ENCODE measurements at places on chromosomes 1 and 21.
A peak's percentile ranks its signal among the peaks of the same experiment; 100 is the strongest.

DNA sequence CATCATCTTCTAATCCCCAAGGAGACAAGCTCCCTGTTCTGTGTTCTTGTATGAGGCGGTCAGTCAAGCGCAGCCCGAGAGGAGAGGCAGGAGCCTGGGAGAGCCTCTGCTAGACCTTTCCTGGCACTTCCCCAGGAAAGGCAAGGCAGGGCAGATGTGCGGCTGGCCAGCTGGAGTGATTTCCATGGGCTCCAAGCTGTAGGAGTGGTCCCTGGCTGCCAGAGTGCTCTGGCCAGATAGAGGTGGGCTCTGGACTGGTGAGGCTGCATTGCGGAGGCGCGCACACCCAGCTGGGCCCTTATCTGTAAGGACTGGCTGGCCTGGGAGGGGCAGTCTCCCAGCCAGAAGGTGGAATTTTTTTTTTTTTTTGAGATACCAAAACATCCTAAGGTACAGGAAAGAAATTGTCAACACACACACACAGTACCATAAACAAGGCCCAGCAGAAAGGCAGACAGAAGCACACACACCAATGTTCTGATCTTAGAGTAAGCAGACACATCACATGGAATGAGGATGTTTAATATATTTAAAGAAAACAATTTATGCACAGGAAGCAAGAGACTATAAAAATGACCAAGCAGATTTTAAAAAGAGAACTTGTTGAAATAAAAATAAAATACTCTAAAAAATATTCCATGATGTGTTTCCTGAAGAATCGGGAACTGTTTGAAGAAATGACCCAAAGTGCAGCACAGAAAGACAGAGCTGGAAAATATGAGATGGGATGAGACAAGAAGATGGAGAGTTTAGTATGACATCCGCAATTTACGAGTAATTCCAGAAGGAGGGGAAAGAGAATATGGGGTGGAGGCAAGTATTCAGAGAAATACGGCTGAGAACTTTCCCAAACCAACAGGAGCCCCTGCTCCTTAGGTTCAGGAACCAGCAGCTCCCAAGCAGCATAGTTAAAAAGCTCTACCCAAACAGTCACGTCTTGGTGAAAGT lies 13.4 kb downstream of the IBA57 start:
- DNase-seq: no peak

DNA sequence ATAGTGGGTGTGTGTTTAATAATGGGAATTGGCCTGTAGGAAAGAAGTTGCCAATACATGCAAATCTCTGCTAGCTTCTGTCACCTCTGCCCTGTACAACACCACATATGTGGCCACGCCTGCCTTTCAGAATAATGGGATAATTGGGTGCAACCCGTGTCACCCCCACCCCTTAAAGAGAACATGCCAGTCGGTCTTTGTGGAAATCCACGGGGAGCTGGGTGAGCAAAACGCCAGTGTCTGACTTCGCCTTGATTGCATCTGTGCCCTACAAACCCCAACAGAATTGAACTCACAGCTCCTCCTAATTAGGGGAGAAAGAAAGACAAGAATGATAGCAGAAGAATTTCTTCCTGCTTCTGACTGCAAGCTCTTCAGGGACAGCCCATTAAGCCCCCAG lies 6.4 kb upstream of the PLXNA2 start:
- DNase-seq: no peak

GRCh38 chr1:115240297-115240696 lies 97.8 kb downstream of the NGF start:
- DNase-seq: no peak

- no peak for DNase-seq
Observed at GRCh38 chr1:160488347-160489058, 34.6 kb downstream of the SLAMF6 start.

- peak; percentile 8 for DNase-seq
Observed at GRCh38 chr1:150464422-150464826, 22.8 kb upstream of the TARS2 start.

GRCh38 chr1:172167796-172168596 lies 252.5 kb upstream of the C1orf105 start:
- DNase-seq: no peak

DNA sequence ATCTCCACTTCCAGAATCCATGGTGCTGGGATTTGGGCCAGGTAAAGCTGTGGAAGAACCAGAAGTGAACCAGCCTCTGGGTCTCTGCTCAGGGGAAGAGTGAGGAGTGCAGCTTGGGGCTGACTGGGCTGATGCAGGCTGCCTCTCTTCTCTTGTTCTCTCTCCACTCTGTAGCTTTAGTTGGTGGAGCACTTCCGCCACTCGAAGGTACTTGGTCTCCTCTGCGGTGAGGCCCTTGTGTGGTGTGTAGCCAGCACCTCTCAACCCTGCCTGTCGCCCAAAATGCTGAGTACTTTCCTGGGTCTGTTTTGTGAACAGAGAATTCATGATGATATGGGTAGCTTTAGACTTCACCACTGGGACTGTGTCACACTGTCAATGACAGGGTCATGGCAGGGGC lies 63.2 kb downstream of the URB2 start:
- DNase-seq: no peak

DNA sequence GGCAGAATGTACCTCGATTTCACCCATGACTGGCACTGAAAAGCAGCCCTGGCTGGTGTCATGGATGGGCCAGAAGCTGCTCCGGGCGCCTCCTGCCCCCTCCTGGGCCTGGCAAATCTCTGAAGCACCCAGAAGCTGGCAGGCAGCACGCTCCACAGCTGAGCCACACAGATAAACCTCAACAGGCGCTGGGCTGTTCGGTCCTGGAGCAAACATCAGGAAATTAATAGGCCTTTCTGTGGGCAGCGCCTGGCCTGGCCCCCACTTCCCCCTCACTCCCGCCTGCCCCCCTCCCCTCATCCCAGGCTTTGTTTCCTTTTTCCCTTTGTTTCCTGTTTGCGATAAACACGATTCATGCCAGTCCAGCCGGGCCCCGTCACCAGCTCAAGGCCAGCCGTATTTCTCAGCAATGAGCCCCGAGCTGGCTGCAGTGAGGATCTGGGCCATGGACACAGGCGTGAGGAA lies 20.1 kb upstream of the DISP3 start:
- DNase-seq: no peak

DNA sequence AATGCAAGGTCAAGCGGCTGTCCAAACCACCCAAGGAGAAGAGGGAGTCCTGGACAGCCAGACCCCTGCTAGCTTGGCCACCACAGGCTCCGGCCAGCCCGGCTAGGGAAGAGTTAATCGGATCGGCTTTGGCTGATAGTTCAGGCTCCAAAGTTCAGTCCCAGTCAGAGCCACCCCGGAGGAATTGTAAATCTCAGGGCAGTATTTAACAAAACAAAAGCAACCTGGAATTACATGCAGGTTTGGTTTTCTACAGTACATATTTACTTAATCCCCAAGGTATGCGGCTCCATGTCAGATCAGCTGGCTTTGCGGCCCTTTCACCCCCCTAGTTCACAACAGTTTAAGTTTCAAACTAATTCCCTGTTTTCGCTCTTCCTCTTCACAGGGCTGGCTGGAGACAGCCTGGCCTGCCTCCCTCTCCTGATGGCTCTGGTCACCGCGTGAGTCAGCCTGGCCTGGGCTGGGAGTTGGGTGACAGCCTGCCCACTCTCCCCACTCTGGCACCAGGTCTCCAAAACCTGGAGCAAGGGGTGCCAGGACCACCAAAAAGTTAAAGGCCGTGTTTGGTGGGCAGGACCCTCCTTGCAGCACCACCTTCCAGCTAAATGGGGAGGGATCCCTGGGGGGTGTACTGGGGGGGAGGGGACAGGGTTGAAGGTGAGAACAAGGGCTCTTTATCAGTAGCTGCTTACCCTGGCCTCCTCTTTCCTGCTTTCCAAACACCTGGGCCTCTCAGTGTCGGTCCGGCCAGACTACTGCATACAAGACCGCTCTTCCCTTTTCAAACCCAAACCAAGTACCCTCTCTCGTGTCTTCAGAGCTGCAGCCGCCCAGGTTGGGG lies 1.9 kb downstream of the DHRS3 start:
- no peak for DNase-seq

GRCh38 chr1:91683598-91683951 lies 182.9 kb downstream of the CDC7 start:
- DNase-seq: no peak

DNA sequence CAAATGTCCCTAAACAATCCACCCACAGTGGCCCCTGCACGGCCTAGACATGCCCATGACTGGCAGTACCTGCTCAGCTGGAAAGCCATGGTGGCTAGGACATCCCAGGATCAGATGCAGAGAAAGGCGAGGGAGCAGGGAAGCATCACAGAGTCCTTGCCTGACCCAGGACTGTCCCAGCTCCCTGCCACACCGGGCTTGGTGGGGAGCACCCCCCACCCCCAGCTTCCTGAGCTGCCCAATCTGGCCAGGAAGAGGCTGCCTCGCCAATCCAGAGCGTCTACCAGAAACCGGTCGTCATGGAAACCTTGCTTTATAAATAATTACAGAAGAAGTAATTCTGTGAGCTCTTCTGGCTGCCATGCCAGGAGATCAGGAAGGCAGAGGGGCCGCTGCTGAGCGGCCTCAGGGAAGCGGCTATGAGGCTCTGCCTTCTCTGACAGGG lies 34.8 kb downstream of the ACOT7 start:
- DNase-seq: peak; percentile 43

DNA sequence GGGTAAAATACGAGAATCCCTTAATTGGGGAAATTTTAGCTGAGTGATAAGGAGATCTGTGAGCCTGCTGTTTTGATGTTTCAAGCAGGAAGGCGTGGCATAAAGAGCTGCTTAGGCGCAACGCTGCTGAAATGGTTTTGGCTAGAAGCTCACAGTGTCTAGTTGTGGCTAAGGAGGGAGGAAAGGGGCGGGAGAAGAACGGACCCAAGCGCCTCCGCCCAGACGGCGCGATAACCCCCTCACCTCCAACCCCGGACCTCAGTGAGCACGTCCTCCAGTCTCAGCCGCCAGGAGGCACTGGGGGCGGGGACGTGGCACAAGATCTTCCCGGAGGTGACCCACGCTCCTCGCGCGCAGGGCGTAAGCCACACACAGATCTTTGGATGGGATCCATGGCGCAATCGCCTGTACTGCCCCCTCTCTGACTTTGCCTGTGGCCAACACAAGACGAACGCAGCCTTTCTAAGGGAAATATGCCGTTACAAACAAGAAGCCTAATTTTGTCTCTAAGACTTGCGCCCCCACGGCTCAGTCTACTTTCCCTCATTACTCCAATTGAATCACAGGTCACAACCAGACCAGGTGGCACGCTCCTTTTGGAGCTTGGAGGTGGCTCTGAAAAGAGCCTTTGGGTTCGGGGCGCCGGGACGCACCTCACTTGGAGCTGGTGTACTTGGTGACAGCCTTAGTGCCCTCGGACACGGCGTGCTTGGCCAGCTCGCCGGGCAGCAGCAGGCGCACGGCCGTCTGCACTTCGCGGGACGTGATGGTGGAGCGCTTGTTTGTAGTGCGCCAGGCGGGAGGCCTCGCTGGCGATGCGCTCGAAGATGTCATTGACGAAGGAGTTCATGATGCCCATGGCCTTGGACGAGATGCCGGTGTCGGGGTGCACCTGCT lies 23.4 kb upstream of the RNF187 start:
- no peak for DNase-seq

DNA sequence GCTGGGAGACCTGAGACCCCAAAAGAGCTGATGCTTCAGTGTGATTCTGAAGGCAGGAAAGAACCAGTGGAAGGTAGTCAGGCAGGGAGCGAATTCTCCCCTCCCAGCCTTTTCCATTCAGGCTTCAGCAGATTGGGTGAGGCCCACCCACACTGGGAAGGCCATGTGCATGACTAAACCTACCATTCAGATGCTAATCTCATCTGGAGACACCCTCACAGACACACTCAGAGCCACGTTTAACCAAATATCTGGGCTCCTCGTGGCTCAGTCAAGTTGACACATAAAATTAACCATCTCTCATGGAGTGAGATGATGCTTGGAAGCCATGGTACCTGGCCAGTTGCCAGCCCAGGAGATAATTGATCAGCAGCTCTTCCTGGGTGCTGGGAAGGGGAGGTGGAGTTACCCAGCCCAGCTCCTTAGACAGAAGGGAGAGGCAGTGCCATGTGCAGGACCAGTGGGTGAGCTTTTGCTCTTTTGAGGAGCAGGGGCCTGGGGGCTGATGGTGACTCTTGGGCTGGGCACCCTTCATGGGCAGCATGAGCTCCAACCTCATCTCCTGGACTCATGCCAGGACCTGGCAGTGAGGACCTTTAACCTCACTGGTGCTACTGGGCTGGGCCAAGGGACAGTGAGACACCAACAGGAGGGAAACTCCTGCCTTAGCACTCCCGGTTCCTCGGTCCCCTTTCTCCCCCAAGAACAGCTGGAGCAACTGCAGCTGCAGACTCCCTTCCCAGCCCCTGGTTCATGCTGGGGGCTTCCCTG lies 89.0 kb upstream of the ACTL8 start:
- no peak for DNase-seq

- no peak for DNase-seq
Observed at GRCh38 chr1:175341631-175342429, 149.3 kb upstream of the KIAA0040 start.

DNA sequence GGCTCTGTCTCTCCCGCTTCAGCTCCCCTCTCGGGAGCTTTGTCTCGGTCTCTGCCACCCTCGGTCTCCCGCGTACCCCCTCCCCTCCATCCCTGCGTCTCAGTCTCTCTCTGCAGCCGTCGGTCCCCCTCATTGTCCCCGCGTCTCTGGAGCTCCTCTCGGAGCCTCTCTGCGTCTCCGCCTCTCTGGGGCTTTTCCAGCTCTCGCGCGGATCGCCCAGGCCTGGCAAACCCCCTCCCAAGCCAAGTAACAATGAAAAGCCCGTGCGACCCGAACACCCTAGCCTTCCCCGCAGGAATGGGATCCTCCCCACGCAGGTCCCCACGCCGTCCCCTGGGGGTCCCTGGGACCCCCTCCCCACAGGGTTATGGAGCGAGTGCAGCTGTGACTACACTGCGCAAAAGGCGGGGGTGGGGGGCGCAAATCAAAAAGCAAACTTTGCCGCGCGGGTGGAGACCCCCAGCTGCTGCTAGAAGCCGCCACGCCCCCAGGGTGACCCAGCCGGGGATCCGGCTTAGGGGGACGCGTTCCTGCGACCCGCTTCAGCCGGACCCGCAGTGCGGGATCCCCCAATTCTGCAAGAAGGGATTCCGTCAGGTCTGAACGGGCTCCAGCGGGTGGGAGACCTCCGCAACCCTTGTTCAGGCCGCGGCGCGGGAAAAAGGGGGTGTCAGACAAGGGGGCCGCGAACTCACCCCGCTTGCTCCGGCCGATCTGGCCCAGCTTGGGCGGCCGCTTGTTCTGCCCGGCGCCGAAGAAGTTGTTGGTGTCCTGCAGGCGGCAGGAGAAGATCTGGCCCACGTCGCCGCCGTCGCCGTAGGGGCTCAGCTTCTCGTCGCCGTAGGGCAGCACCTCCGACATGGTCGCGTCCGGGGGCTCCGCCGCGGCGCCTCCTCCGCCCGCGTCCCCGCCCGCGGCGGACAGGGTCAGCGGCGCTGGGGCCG lies 1.2 kb downstream of the CAMK2N1 start:
- no peak for DNase-seq
